Inflammatory macrophage treated with lipopolysaccharide for 4 hours (primary cell): ENCODE measurements at places on chromosomes 3 and 15.

- DNase-seq = no peak
Measured at GRCh38 chr3:55407426-55407820, 79.7 kb downstream of the WNT5A start.

DNA sequence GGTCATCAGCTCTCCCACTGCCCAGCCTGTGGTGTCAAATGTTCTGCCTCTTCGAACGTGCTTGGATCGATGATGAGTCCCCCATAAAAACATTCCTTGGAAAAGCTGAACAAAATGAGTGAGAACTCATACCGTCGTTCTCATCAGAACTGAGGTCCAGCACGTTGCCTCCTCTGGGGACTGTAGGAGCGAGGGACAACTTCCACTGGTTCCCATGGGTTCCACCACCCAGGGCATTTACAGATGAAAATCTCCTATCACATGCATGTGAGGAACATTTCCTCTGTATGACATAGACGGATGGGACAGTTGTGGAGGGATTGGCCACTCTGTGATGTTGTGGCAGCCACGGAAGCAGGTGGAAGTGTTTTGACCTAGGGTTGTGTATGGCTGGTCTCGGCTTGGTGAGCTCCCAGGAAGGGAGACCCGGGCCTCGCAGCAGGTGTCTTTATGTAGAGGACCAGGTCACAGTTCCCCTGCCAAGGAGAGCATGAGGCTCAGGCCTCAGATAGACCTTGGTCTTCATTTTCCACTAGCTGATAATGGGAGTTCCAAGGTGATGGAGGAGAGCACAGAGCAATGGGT, 113.0 kb downstream of the SNRPN start:
- no peak for DNase-seq

GRCh38 chr15:49044766-49045606, 1.3 kb downstream of the SECISBP2L start:
- DNase-seq = no peak

GRCh38 chr3:80285388-80285787, 517.6 kb upstream of the ROBO1 start:
- DNase-seq = no peak

GRCh38 chr3:123201223-123201556, 553 bp upstream of the SEC22A start:
- DNase-seq = no peak
